Vagina (tissue), 2 donors: ENCODE measurements at places on chromosomes 4 and X.

- DNase-seq: no peak
Measured at GRCh38 chr4:88995874-88996273, 61.1 kb downstream of the FAM13A start.

DNA sequence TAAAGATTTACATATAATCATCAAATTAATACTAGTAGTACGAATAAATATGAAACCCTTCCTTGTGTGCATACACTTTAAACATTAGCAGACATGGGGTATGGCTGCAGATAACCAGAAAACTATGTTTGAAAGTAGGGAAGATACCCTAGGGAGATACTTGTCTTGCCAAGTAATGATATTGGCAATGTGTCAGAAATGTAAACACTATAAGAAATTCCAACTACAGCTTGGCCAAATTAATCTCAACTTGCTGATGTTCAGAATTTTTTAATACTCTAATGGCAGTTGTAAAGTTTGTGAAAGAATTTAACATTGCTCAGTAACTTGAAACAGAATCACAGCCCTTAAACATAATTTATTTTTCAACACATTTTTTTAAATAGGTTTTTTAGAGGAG lies 27.4 kb upstream of the HPGD start:
- no peak for DNase-seq

DNA sequence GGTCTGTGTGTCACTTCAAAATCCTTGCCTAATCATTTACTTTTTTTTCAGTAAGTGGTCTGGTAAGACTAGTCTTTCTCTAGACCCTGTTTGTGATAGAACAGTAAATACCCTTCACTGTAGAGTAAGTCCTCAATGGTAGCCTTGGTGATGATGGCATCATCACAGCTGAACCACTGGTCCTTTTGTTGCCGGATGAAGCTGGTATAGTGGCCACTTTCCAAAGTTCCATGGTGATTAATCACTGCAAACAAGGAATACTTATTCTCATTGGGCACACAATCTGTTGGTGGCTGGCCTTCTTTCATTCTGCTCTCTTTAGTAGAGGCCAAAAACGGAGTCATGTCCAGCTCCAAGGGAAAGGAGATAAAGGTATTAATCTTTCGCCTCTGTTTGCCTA lies 2.9 kb downstream of the USP51 start:
- DNase-seq: no peak

GRCh38 chrX:17355976-17356375 lies 19.0 kb upstream of the NHS start:
- no peak for DNase-seq

DNA sequence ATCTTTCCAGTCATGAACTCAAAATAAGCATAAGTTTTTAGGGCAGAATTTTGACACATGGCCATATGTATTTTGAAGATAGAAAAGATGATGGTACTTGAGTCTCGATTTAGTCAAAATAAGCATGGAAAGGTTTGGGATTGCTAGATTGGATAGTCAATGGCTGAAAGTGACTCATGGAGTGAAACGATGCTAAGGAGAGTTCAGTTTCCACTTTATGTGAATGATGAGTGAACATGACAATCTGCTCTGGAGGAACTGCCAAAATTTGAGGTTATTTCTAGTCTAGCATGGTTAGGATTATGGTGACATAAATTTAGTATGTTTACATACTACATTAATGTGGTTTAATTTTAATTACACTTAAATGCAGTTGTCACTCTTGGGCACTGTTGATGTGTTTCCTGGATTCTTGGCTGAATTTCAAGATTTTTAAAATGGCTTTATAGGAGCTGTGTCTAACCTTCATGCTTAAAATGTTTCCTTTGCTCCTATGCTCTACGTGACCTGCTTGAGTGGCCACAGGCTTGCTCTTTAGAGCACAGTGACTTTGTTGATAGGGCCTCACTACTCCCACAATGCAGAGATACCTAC lies 17.1 kb downstream of the DDX3X start:
- no peak for DNase-seq

DNA sequence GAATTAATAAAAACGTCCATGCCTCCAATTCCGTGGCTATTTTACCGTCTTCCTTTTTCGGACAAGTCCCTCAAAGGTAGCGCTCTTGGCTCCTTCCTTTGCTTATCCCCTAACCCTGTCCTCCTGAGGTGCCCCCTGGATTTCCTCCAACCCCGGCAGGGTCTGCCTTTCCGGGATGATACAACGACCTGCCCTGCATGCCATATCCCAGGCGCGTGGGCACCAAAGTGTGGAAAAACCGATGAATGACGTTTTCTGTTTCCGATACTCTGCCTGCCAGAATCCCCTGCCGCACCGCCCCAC lies 706 bp upstream of the CSTF2 start:
- no peak for DNase-seq

GRCh38 chrX:18927558-18927957 lies 56.4 kb downstream of the PHKA2 start:
- no peak for DNase-seq

- DNase-seq: no peak
Measured at GRCh38 chr4:82989575-82990429, 20.8 kb downstream of the LIN54 start.

GRCh38 chr4:165194368-165194767 lies 13.0 kb upstream of the KLHL2 start:
- no peak for DNase-seq

GRCh38 chr4:2024683-2025082 lies 15.9 kb upstream of the NELFA start:
- DNase-seq: no peak

- no peak for DNase-seq
Measured at GRCh38 chrX:124506066-124506465, 159.7 kb downstream of the SH2D1A start.

- DNase-seq: no peak
Measured at GRCh38 chr4:7120341-7120740, 52.5 kb upstream of the GRPEL1 start.

- DNase-seq: no peak
Measured at GRCh38 chrX:42976746-42977366, 198.9 kb upstream of the PPP1R2C start.
